ENCODE measurements at places on chromosomes 6 and 20.

DNA sequence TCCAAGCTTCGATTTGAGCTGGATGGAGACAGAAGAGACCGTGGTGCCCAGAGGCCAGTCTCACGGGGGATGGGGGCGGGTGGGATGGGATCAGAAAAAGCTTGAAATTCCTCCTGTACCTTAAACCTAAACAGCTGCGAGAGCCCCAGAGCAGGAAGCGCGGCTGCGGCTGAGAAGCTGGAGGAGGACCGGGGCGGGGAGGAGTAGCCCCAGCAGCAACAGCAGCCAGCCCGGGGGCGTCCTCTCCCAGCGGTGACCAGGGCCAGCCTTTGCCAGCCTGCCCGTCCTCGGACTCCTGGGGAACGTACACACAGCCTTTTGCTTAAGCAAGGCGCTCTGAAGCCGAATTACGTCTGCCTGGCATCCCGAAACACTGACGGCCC, 17.4 kb upstream of the PRDM13 start:
- no peak for DNase-seq

DNA sequence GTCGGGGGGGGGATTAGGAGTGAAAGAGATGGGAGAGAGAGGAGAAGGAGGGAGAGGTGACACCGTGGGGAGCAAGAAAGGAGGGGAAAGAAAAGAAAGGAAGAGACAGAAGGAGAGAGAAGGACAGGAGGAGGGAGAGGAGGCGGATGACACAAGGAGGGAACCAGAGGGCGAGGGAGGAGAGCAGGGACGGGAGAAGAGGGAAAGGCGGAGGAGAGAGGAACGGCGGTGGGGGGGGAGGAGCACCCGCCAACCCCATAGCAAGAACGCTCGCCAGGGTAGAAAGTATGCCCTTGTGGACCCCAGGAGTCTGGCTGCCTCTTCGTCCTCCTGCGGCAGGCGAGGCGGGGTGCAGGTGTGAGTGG, 4.5 kb upstream of the INSM1 start:
- DNase-seq: no peak

GRCh38 chr6:170383466-170384035, 77.0 kb downstream of the FAM120B start:
- no peak for DNase-seq

- no peak for DNase-seq
Measured at GRCh38 chr6:163449076-163449475, 34.6 kb downstream of the QKI start.

DNA sequence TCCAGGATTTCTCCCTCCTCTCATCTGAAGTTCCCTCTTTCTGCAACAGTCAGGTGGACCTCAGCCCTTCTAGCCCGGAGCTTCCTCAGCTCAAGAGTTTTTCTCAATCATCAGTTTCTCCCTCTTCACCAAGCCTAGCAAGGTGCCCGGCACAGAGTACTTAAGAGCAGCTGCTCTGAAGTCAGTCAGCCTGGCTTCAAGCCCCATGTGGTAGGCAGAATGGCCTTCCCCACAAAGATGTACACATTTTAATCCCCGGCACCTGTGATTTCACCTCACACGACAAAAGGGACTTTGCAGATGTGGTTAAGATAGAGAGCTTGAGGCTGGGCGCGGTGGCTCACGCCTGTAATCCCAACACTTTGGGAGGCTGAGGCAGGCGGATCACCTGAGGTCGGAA, 15.1 kb upstream of the RBPJL start:
- no peak for DNase-seq

- no peak for DNase-seq
Measured at GRCh38 chr6:119446609-119447008, 97.0 kb upstream of the MAN1A1 start.

All from stimulated activated CD4-positive, alpha-beta T cell treated with anti-CD3 and anti-CD28 coated beads, Interleukin-1b, Interleukin-23, amount 100 ng/mL, for 1 hour (primary cell).